ENCODE measurements at places on chromosomes 3 and 15. TPM values are rescaled to one million over a fixed set of nuclear protein-coding genes. Genes with fewer than 3 reads are reported as not detected.
A peak's percentile ranks its signal among the peaks of the same experiment; 100 is the strongest.

- H3K27me3 ChIP-seq = no peaks in the 10 kb centered on the region
- DNase-seq = no peak
- no peak overlapping the region for H3K4me3 ChIP-seq
- H3K4me1 ChIP-seq = peaks cover under 1% of the 10 kb centered on the region
These were observed 107.3 kb upstream of the LIPC start for GRCh38 chr15:58324533-58324932.

The INSYN1 gene
- total RNA-seq = 11.3 TPM

DNA sequence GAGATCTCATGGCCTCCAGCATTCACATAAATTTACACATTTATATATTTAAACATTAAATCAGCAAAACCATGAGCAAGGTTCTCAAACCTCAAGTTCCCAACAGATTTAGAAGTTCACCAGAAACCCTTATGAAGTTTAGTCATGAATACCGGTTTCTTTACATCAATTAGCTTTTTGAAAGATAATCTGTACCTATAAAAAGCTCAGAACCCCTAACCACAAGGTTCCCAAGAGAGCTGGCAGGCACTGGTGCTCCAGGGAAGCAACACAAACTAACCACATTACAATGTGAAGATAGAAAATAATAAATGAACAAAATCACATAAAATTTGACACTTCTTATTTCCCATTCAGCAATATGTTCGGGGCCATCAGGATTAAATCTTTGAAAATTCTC, 150.9 kb downstream of the FBN1 start:
- H3K36me3 ChIP-seq = peaks cover 33% of the 10 kb centered on the region
- no peaks in the 10 kb centered on the region for H3K4me1 ChIP-seq
- no peak overlapping the region for H3K4me3 ChIP-seq
- no peaks in the 10 kb centered on the region for H3K27me3 ChIP-seq

DNA sequence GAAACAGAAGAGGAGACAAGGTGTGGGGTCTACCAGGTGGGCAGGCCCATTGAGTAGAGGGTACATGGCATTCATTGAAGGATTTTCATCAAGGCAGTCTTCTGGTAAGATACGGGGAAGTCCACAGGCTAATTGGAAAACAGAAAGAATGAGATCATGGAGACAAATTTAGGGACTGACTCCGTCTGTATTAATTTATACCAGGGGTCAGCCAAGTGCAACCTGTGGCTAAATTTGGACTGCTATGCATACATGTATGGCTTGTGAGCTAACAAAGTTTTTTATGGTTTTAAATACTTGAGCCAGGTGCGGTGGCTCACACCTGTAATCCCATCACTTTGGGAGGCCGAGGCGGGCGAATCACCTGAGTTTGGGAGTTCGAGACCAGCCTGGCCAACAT, 21.1 kb upstream of the SNRPN start:
- H3K36me3 ChIP-seq = no peaks in the 10 kb centered on the region
- H3K4me1 ChIP-seq = no peaks in the 10 kb centered on the region
- H3K27ac ChIP-seq = no peak overlapping the region
- no peaks in the 10 kb centered on the region for H3K27me3 ChIP-seq
- no peak overlapping the region for H3K4me3 ChIP-seq

- H3K27me3 ChIP-seq = no peaks in the 10 kb centered on the region
- no peaks in the 10 kb centered on the region for H3K36me3 ChIP-seq
- no peak for DNase-seq
- no peak overlapping the region for H3K4me3 ChIP-seq
These were observed 49.3 kb downstream of the ADAMTS7 start for GRCh38 chr15:78761891-78762385.

DNA sequence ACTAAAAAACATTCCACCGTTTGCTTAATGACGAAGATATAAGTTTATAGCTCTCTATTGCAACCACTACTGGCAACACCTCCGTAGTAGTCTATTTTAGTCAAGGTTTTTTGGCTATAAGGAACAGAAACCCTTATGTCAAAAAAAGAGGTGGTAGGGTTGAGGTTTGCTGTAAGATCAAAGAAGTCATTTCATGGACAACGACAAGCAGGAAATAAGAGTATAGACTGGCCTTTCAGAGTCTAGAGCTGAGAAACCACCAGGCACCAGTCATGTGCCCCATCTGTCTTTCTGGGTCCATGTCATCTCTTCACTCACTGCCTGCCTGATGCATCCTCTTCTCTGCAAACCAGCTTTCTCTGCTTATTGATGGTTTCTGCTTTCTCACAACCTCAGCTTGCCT, 42.7 kb downstream of the THBS1 start:
- peak; percentile 44 for DNase-seq
- H3K27ac ChIP-seq = no peak overlapping the region
- H3K36me3 ChIP-seq = no peaks in the 10 kb centered on the region
- H3K27me3 ChIP-seq = no peaks in the 10 kb centered on the region

DNA sequence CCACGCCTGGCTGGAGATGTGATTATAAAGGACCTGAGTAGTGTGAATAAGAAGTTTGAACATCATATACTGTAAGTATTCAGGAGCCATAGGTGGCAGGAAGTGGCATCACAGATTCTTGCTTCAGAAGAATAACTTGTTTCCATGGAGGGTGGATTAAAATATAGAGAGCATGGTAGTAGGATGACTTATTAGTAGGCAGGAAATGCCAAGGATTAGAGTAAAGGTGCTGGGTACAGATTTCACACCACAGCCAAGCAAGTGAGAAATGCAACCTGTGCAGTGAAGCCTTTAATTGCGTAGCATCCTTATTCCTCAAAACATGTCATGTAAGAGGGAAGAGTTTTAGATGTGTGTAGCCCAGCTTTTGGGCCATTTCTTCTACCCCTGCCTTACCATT, 30.8 kb downstream of the IFT122 start:
- no peaks in the 10 kb centered on the region for H3K27me3 ChIP-seq
- H3K4me1 ChIP-seq = no peaks in the 10 kb centered on the region
- no peak overlapping the region for H3K4me3 ChIP-seq
- no peak overlapping the region for H3K27ac ChIP-seq
- no peak for DNase-seq

The TRH gene
- 0.37 TPM for total RNA-seq

DNA sequence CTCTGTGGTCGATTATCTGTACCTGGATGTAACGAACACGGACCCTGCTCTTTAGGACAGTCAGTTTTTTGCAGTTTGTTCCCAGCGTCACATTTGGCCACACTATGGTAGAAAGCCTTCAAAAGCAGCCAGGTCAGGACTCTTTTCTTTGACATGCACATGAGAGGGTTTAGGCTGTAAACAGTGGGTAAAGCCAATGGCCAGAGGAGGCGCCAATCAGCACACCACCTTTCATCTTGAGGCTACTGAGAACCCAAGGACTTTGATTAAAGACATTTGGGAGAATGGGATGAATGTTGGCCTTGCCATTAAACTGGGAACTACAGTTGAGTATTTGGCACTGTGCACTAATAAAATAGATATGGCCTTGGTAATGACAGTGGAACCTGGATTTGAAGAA, 225.9 kb downstream of the OXSM start:
- no peak overlapping the region for H3K4me3 ChIP-seq
- no peaks in the 10 kb centered on the region for H3K4me1 ChIP-seq
- H3K27me3 ChIP-seq = no peaks in the 10 kb centered on the region
- no peak overlapping the region for H3K27ac ChIP-seq
- H3K36me3 ChIP-seq = no peaks in the 10 kb centered on the region

The TAGLN3 gene
- not detected for total RNA-seq
